ENCODE measurements at places on chromosomes 1 and 21.

- DNase-seq, result no peak
Observed at GRCh38 chr1:111489604-111490003, 13.8 kb downstream of the ADORA3 start.

DNA sequence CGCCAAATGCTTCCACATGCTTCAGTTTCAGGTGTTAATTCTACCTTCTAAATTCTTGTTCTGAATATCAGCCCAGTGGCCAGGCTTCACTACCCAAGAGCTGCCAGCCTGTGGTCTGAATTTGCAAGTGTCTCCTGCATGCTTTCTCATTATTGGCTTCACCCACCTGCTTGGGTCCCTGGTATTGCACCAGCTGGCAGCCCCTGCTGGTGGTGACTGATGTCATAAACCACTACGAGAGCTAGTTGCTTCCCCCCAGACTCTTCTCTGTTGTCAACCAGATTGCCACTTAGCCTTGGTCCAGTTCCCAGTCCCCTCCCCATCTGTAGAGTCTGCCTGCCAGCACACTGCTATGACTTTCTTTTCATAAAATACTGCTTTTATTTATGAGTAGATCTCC is 197.7 kb upstream of the DUSP10 start:
- no peak for DNase-seq

DNA sequence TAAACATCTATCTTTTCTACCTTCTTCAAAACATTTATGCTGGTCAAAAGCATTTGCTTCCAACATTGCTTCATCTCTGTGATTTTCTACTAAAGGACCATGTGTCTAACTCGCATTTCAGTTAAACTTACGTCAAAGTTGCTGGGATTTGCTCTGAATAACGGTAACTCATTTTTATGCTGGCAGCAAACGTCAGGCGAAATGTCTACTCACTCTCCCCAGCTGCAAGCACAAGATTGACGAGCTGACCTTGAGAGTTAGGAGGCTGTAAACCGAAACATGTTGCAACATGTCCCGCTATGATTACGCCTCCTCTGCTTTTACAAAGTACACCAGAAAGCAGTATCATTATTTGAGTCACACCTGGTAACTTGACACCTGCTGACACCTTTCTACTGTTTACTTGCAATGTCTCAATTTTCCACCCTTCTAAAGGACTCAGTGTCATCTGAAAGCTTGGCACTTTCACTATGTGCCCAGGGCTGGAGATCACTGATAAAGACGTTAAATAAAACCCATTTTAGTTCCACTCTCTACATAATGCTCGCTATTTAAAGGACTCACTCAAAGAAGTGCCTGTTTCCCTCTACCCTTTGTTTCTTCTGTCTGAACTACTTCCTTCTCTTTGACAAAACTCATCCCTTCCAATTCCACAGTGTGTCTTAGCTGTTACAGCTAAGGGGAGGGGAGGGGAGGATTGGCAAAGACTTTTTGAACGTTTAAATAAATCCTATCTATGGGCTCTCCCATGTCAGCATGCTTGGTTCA is 111.9 kb downstream of the PTPN14 start:
- DNase-seq, result peak; percentile 42

GRCh38 chr1:116886291-116886878 is 23.3 kb upstream of the PTGFRN start:
- DNase-seq, result no peak

DNA sequence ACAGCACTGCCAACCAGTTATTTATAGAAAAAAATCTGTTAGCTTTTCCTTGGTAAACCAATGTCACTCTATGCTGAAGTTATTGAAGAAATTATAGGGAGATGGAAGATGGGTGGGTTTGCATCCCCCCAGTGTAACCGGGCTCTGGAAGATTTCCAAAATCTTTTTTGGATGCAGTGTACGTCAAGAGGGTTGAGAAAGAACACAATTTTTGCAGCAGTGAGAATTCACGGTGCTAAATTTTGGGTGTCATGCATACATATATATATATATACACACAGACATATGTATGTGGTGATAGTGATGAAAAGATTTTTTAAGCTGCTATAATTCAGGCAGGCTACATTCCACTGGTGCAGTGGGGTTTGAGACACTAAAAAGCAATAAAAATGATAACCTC is 91.4 kb upstream of the MAGI3 start:
- DNase-seq, result no peak

DNA sequence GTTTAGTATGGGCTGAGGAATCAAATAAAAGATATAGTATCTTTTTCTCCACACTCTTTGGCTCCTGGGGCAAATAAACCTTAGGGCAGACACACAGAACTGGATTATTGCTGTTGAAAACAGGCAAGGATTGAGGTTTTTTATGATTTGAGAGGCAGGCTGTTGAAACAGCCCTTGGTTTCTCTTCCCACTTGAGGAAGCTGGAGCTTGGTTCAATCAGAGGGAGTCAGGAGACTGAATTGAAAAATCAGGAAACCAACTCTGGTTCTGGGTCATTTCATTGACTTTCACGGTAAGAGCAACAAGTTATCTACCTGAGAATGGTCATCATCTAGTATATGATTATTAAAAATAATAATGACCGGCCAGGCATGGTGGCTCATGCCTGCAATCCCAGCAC is 108.4 kb downstream of the CNIH3 start:
- DNase-seq, result no peak

- no peak for DNase-seq
Observed at GRCh38 chr1:2974701-2975301, 46.5 kb upstream of the ACTRT2 start.

DNA sequence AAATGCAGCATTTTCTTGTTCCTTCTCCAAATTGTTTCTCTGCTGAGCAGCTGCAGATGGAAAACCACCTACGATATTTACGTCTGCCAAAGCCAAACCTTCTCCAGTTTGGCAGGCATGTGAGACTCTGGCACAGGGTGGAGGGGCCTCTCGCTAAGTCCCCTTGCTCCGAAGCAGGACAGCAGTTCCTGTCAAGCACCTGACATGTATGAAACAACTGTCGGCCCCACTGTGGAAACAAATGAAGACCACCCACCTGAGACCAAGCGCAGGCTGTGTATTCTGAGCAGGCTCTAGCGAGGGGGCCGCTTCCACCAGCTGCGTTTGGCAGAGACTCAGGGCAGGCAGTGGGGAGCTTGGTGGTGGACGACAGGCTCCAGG is 74.7 kb downstream of the RIPK4 start:
- DNase-seq, result no peak

DNA sequence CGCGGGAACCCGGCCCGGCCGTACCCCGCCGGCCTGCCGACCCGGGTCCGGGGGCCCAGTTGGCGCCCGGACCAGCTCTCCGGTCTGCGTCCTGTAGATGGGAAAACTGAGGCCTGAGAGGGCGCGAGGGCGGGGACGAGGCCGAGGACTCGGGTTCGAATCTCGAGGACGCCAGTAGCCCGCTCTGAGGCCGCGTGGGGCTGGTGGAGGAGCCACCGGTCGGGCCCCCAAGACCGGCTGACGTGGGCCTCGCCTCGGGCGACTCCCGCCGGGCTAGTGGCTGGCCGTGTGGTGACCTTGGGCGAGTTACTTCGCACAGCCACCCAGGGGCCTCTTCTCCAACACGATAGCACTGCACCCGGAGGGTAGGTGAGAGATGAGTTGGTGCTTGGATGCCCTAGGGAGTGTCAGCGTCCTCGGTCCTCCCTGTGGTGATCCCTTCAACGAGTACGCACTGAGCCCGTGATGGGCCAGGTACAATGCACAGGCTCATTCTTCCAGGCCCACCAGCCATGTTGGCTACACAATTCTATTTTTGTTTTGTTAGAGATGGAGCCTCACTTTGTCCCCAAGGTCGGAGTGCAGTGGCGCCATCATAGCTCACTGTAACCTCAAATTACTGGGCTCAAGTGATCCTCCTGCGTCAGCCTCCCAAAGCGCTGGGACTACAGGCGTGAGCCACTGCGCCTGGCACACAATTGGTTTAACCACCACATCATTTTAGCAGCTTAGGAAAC is 404 bp upstream of the SCMH1 start:
- no peak for DNase-seq

DNA sequence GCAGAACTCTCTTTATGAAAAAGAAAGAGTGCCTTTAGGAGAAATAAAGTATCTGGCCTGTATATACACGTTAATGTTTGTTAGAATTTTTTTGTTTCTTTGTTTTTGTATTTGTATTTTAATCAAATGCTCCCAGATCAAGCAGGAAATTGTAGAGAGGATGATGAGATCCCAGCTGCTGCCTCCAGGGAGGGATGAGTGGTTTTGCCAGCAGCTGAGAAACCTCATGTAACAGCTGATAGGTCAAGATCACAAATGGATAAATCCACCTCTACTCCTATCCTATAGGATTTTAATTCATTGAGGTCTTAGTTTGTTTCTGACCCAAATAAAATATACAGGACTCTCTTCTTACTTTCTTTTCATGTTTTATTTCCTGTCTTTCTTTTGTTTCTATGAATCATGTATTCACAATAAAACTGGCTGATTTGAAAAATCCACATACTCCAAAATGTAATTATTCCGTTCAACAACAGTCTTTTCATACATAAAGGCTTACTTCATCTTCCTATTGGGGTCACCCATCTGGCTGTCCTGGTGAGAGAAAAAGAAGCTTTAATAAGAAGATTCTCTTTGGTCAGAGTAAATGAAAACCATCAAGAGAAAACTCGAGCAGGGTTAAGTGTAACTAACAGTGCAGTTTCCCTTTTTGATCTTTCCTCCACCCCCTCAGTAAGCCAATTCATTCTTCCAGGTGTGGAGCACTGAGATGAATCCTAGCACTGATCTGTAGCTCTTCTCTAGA is 129.3 kb upstream of the PLPPR5 start:
- DNase-seq, result no peak

DNA sequence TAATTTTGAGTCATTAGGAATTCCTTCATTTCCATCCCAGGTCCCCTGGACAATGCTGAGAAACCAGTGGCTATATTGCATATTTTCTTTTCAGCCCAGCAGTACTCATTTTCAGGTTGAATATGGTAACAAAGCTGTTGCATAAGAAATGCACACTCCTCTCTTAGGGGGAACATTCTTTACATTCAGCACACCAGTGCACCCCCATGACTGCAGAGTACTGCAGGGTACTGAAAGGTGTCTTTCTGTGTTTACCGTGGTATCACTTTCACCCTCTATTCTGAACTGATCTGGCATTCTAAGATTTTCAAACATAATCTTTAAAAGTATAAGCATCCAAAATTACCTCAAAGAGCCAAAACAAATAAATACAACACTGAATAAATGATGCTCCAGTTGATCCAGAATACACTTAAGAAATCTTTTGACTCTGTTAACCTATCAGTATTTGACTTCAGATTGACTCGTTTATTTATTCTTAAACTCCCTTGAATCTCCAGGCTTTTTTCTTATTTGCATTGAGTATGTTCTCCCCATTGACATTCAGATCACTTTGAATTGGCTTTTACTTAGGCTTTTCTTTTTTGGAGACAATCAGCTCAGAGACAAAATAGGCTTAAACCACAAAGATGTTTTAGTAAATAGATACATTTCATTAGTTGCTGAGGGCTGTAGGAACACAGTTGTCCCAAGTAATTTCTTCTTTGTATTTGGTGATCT is 213.6 kb downstream of the NFIA start:
- DNase-seq, result no peak

- no peak for DNase-seq
Observed at GRCh38 chr1:1118011-1118875, 2.4 kb upstream of the C1orf159 start.

DNA sequence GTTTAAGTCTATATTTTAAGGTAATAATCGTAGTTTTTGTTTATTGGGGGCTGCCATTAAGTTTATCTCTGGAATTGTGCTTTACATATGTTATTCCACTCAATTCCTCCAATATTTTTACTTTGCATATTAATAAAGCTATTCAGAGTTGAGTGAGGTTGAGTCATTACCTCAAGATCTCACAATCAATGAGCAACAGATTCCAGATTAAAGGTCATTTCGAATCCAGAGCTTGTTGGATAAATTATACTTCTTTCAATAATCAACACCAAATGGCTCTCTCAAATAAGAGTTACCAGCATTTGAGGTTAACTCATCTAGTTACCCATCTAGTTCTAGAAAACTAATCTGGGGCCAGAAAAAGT is 16.7 kb downstream of the RGS4 start:
- no peak for DNase-seq

GRCh38 chr1:69172003-69173000 is 395.4 kb upstream of the LRRC7 start:
- no peak for DNase-seq

DNA sequence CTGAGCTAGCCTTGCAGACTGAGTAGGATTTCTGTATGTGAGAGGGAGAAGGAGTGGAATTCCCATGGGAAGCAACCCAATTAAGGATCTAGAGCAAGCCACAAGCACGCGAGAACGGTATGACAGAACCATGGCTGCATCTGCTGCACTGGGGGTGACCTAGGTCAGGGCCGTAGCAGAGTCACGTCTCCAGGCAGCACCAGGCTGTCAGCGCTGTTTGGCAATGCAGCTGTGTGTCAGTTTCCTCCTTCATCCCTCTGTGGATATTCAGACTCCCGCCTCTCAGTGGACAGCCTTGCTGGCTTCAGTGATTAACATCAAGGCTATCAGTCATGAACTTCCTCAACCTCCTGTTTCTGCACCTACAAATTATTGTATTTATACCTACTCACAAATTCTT is 118.1 kb upstream of the PPP2R5A start:
- no peak for DNase-seq

GRCh38 chr1:16181887-16182719 is 26.2 kb upstream of the EPHA2 start:
- peak; percentile 42 for DNase-seq

DNA sequence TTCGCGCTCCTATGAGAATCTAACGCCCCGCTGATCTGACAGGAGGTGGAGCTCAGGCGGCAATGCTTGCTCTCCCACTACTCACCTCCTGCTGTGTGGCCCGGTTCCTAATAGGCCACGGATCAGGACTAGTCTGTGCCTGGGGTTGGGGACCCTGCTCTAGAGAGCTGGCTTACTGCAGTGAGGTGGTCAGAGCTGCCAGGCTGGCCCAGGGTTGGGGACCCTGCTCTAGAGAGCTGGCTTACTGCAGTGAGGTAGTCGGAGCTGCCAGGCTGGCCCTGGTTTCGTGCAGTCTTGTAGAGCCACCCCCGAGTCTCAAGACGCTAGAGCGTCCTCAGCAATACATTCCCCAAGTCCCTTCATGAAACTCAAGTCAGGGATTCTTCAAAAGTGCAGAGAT is 27.5 kb downstream of the SLC37A1 start:
- no peak for DNase-seq

- DNase-seq, result no peak
Observed at GRCh38 chr1:94707321-94708298, 112.5 kb upstream of the SLC44A3 start.

- DNase-seq, result no peak
Observed at GRCh38 chr1:210568631-210569030, 239.9 kb downstream of the HHAT start.

- DNase-seq, result no peak
Observed at GRCh38 chr1:111908011-111908621, 81.4 kb downstream of the KCND3 start.

GRCh38 chr1:23421753-23422240 is 2.8 kb downstream of the TCEA3 start:
- DNase-seq, result no peak
